ENCODE measurements at places on chromosomes 2 and 18.

- DNase-seq = no peak
These were observed 223.8 kb downstream of the DLGAP1 start for GRCh38 chr18:4231260-4231659.

DNA sequence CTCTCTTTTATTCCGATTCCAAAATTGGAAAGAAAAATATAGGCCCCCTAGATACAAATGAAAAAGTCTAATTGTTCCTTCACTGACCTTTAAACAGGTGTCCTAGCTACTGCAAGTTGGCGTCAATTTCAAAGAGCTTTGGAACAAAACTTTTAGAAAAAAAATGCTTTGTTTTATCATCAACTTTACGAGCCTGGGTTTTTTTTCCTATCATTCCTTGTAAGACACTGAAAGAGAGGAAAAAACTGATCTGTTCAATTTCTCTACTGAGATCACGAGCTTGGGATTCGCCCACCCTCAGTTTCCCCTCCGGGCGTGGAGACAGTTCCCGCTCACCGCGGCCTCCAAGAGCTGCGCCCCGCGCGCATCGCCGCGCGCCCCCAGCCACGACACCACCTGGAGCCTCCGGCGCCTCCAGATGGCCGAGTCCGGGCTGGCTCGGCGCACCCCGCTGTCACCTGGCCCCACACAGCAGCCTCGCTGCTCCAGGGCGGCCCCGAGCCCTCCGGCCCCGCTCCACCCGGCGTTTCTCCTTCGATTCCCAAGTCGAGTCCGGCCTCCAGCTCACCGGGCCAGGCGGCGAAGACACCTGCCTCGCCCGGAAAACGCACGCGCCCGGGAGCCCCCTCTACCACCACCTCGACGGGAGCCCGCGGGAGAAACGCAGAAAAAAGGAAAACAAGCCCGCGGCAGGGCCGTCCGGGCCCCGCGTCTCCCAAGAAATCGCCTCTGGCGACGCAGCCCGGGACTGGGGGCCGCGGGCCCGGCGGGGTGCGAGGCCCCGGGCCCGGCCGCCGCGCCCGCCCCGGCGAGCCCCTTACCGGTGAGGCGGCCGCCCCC is 656 bp downstream of the TBC1D8 start:
- DNase-seq = no peak

DNA sequence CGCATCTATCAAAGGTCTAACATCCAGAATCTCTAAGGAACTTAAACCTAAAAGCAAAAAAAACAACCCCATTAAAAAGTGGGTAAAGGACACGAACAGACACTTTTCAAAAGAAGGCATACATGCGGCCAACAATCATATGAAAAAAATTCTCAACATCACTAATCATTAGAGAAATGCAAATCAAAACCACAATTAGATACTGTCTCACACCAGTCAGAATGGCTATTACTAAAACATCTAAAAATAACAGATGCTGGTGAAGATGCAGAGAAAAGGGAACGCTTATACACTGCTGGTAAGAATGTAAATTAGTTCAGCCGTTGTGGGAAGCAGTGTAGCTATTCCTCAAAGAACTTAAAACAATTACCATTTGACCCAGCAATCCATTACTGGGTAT is 38.0 kb downstream of the PPP3R1 start:
- no peak for DNase-seq

DNA sequence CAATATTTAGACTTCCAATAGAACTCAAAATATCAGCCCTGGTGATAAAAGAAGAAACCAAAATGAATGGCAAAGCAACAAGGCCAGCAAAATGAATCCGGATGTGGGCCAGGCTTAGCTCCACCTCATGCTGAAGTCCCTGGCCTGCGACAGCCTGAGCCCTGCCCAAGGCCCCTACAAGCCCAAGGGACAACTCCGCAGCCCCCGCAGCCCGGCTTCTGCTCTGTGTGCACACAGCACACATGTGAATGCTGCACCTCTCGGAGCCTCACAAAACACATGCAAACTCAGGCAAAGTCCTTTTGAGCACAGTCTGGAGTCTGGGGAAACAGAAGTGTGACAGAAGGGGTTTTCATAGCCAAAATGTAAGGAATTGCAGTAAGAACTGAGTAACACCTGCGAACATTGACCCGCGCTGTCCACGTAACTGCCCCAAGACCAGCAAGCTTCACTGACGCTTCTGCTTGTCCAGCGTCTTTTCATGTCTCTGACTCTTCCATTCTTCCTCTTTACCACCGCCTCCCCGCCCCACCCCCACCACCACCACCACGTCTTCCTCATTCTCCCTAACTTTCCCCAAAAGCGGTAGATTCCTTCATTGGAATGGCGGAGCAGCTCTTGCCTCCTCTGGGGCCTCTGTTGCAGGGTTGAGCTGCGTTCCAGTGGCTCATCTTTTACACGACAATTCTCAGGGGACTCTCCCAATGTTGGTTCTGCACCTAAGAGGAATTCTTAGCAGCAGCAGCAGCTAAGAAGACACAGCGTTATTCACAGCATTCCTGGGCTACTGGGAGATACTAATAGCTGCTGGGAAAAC is 136.4 kb upstream of the COPS8 start:
- no peak for DNase-seq

DNA sequence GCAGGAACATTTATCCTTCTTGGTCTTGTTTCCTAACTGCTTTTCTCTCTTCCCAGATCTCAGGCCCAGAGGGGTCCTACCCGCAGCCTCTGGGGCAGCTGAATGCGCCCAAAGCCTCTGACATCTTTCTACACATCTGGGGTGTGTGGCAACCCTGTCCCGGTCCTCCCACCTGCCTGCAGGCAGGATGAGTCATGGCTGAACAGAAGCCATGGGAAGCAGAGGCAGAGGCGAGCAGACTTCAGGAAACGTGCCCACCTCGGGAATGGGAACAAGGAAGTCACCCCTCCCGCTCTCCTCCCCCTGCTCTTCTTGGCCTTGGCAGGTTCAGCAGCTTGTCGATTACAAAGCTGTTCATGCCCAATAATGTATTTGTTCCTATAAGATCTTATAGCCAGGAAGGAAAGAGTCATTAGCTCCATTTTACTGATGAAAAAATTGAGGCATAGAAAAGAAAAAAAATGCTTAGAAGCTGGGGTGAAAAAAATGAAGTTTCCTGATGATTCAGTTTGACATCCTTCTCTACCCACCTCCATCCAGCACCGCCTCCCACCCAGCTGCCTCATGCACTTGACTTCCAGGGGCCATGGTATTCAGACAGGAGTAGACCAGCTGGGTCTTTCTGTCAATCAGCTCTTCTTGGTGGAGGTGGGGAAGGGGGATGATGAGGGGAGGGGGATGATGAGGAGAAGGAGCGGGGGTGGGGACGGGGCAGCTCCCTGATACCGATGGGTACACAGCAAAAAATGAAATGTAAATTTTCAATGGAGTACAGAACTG is 10.4 kb upstream of the KCNF1 start:
- no peak for DNase-seq

- no peak for DNase-seq
These were observed 128.1 kb upstream of the LHCGR start for GRCh38 chr2:48883661-48884060.

- no peak for DNase-seq
These were observed 313.6 kb upstream of the ACVR2A start for GRCh38 chr2:147531269-147531668.

DNA sequence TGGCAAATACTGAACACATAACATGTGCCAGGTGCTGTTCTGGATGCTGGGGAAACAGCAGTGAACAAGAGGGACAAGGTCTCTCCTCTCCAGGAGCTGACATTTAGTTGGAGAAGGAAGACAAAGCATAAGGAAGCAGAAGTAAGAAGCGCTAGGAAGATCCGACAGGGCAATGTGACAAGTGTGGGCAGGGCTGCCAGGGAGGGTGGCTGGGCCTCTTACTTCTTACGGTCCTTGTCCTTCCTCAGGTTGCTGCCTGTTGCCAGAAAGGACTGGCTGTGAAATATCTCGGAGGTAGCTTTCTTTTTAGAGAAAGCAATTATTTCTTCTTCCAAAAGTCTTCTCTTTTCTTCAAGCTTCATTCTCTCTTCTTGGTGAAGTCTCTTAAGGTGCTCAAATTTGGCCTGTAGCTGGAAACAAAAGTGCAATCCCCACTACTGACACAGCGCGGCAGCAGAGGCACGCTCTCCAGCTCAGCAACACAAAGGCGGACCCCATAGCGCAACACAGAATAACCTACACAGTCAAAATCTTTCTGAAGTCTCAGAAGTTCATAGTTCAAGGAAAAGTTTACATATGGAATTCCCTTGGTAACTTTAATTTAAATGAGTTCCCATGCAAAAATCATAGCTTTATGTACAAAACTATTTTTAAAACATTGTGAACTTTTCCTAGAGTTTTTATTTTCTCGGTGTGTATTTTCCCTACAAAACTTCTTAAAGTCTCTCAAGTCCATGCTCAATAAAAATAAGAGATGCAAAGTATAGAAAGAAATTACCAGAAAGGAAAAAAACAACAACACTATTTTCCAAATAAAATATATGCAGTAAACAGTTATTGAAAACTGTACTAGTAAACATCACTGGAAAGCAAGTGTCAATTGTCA is 67.7 kb downstream of the SEPTIN10 start:
- DNase-seq = peak; percentile 22

- peak; percentile 30 for DNase-seq
These were observed 65.9 kb upstream of the ITM2C start for GRCh38 chr2:230798769-230799399.

DNA sequence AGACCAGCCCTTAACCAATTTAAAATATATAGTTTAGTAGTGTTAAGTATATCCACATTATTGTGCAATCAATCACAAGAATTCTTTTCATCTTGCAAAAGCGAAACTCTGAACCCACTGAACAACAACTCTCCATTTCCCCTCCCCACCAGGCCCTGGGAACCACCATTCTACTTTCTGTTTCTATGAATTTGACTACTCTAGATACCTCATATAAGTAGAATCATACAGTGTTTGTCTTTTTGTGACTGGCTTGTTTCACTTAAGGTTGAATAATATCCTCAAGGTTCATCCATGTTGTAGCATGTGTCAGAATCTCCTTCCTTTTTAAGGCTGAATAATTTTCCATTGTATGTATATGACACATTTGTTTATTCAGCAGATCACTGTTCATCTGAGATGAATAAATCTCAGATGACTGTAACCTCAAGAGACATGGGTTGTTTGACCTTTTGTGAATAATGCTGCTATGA is 8.1 kb upstream of the SOS1 start:
- peak; percentile 81 for DNase-seq

DNA sequence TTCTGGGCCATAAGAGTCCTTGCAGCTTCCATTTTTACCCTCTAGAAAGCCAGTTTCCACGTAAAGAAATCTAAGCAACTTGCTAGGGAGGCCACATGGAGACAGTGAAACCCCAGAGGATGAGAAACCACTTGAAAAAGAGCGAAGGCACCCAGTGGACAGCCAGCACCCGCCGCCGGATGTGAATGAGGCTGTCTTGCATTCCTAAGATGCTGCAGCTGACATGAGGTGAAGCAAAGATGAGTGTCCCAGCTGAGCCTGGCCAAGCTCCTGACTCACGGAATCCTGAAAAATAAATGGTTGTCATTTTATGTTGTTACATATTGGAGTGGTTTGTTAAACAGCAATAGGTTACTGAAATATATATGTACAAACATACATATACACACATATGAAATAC is 65.9 kb upstream of the STPG4 start:
- no peak for DNase-seq

GRCh38 chr18:57207124-57207916 is 60.4 kb downstream of the BOD1L2 start:
- no peak for DNase-seq

GRCh38 chr2:64213532-64214275 is 69.5 kb upstream of the PELI1 start:
- DNase-seq = no peak

DNA sequence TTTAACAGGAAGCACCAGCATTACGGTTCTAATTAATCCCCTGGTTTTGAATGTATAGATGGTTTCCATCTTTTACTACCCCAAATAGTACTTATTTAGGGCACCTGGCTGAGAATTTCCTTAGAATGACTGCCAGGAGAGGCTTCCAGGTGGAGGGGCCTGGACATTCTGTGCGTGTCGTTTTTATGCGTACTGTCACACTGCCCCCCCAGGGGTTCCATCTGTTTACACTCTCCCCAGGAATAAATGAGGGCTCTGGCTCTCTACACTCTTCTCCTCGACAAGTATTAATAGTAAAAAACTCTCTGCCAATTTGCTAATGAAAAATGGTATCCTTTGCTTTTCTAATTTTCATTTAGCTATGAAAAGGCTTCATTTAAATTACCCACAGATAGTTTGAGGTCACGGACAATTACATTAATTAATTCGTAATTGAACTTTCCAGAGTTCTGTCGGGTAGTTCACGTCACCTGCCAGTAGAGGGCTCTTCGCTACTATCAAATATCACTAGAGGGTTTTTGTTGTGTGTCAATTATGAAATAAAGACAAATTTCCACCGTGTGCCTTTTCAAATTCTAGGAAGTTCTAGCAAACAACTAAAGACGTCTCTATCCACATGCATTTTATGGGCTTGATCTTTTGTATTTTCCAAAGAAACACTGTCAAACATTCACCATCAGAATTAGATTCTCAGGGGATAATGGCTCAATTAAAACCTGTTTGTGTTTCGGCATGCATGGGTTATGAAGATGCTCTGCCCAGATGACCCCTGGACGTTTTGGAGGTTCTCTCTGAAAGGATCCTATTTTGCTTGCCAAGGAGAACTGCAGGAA is 88.8 kb upstream of the ASB18 start:
- DNase-seq = no peak

GRCh38 chr2:4976407-4976806 is 715.8 kb upstream of the SOX11 start:
- no peak for DNase-seq

DNA sequence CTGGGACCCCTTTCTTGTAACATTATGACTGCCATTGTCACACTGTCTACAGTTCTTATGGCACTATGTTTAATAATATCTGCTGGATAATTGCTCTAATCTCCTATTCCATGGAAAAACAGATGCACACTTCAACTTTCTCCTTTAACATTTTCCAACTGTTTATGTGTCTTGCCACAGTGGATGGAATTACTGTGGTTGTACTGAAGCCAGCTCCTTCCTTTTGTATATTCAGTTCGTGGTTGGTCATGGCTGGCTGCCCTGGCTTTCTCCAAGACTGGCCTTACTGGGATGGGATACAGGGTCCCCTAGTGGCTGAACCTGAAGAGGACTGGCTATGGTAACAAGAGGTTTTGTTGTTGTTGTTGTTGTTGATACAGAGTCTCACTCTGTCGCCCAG is 113.9 kb downstream of the SS18 start:
- no peak for DNase-seq

- DNase-seq = no peak
These were observed 41.1 kb downstream of the FEZ2 start for GRCh38 chr2:36556842-36557241.

- no peak for DNase-seq
These were observed 408.8 kb downstream of the HRH4 start for GRCh38 chr18:24869285-24869684.

DNA sequence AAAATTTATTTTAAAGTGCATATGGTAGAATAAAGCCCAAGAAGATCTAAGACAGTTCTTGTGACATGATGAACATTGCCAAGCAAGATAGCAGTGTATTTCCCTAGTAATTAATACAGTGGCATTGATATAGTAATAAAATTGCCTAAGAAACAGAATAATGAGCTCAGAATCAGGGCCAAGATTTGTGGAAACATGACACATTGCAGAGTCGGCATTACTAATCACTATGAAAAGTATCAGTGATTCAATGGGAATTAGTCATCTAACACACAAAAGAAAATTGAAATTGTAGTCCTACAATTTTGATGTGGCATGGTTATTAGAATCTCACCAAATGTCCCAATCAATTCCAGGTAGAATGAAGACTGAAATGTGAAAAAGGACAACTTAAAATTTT is 243.0 kb upstream of the CYRIA start:
- no peak for DNase-seq

- DNase-seq = no peak
These were observed 1350.2 kb upstream of the FAM98A start for GRCh38 chr2:34949316-34949715.

- no peak for DNase-seq
These were observed 35.0 kb upstream of the EVA1A start for GRCh38 chr2:75595541-75596395.
